CD14-positive monocyte (primary cell): ENCODE measurements at places on chromosomes 5 and 9. TPM values are rescaled to one million over a fixed set of nuclear protein-coding genes. Genes with fewer than 3 reads are reported as not detected.

GABRA6 gene
- not detected in 2 replicates for polyA plus RNA-seq

DNA sequence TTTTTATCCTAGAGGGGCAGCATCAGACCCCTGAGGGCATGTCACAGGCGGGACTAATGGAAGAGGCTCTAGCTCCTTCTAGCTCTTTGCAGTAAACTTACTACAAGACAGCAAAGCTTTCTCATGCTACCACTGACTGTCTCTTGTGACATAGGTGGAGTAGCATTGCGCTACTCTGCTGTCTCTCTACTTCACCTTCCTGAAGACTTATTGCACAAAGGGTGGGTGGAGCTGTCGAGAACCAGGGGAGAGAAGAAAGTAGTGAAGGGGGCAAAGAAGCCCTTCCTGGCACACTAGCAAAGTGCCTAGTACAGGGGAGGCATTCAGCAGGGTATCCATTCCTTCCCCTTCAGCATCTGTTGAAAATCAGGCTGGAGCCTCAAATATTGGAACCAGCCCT is 36.1 kb upstream of the NEK6 start:
- no peaks in the 10 kb centered on the region for H3K27me3 ChIP-seq
- H3K4me1 ChIP-seq, result peaks cover 93% of the 10 kb centered on the region
- no peak overlapping the region for H3K4me3 ChIP-seq
- peak overlapping the region; percentile 97 for H3K27ac ChIP-seq
- peak; percentile 84 for DNase-seq
- H3K36me3 ChIP-seq, result no peaks in the 10 kb centered on the region

- no peaks in the 10 kb centered on the region for H3K27me3 ChIP-seq
- H3K4me3 ChIP-seq, result no peak overlapping the region
- H3K27ac ChIP-seq, result no peak overlapping the region
- no peak for DNase-seq
These were observed 293.2 kb downstream of the HCN1 start for GRCh38 chr5:45402804-45403455.

DNA sequence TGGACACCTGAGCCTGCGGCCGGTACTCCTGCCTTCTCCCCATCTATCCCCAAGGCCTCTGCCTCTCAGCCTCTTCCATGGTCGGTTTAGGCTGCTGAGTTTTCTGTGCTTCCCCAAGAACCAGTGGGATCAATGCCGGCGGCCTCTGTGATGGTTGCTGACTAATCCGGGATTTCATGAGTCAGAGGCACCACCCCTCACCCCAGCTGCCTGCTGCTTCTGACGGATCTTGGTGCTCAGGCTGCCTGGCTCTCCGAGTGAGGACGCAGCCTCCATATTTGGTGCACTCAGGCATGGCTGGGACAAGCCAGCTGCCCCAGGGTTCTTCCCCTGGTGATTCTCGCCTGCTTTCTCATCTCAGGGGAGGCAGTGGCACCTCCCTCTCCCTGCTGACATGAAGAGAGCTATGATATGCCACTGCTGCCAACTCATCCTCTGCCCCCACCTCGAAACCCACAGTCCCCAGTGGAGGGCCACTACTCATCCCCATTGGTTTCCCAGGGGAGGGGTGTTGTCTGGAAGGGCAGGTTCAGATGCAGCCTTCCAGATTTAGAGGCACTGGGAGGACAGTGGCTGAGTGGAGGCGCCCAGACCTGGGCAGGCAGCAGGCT is 3.3 kb upstream of the MAN1B1 start:
- no peak overlapping the region for H3K4me3 ChIP-seq
- no peak overlapping the region for H3K27ac ChIP-seq
- peak; percentile 44 for DNase-seq

SLC46A2 gene
- polyA plus RNA-seq, result 43.5 and 57.9 TPM in 2 replicates

DNA sequence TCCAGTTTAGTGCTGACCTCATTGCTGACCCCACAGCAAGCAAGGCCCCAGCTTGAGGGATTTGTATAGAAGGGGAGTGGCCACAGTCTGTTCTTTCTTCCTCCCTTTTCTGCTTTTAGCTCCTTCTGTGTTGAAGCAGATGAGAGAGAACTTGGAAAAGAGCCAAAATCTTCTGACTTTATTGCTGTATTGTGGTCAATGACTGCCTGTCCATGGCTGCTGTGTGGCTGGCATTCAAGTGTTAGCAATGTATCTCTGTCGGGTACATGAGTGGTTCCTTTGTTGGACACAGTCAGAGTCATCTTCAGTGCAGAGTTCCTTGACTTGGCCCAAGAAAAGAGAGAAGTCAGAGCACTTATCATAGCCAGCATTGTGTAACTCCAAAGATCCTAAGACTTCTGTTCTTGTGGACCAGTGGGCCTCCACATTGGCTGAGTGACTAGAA is 154.1 kb downstream of the LRRC70 start:
- peak overlapping the region; percentile 73 for H3K27ac ChIP-seq
- peaks cover 36% of the 10 kb centered on the region for H3K4me1 ChIP-seq
- no peak overlapping the region for H3K4me3 ChIP-seq
- H3K27me3 ChIP-seq, result no peaks in the 10 kb centered on the region
- peak; percentile 80 for DNase-seq

GRCh38 chr5:59218424-59219045 is 635.7 kb downstream of the RAB3C start:
- no peaks in the 10 kb centered on the region for H3K36me3 ChIP-seq
- H3K4me1 ChIP-seq, result no peaks in the 10 kb centered on the region
- no peak for DNase-seq
- H3K4me3 ChIP-seq, result no peak overlapping the region
- no peaks in the 10 kb centered on the region for H3K27me3 ChIP-seq
- no peak overlapping the region for H3K27ac ChIP-seq

PCDHGA3 gene
- polyA plus RNA-seq, result not detected

- H3K27ac ChIP-seq, result no peak overlapping the region
- DNase-seq, result peak; percentile 54
- no peaks in the 10 kb centered on the region for H3K4me1 ChIP-seq
- no peaks in the 10 kb centered on the region for H3K36me3 ChIP-seq
These were observed 31.1 kb downstream of the OR2K2 start for GRCh38 chr9:111298731-111299598.

MAN1B1 gene
- polyA plus RNA-seq, result 29.3 TPM

GGTA1 gene
- 35.6 TPM for polyA plus RNA-seq

DNA sequence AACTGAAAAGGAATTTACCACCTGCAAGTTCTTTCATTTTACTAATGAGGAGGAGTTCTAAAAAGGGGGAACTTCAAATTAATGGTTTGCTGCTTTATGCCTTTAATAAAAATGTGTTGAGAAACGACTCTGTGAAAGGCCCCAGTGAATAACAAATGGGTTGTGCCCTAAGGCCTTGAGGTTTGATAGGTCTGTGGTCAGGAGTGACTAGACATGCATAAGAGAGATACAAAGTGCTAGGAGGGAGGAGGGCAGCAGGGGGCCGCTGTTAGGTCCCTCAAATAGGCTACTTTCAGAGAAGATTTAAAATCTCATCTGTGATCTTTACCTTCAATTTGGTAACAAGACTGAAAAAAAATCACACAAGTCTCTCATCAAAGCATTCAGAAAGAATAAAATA is 58.3 kb downstream of the FAM81B start:
- H3K4me3 ChIP-seq, result no peak overlapping the region
- H3K36me3 ChIP-seq, result no peaks in the 10 kb centered on the region
- H3K27ac ChIP-seq, result no peak overlapping the region
- DNase-seq, result no peak

DNA sequence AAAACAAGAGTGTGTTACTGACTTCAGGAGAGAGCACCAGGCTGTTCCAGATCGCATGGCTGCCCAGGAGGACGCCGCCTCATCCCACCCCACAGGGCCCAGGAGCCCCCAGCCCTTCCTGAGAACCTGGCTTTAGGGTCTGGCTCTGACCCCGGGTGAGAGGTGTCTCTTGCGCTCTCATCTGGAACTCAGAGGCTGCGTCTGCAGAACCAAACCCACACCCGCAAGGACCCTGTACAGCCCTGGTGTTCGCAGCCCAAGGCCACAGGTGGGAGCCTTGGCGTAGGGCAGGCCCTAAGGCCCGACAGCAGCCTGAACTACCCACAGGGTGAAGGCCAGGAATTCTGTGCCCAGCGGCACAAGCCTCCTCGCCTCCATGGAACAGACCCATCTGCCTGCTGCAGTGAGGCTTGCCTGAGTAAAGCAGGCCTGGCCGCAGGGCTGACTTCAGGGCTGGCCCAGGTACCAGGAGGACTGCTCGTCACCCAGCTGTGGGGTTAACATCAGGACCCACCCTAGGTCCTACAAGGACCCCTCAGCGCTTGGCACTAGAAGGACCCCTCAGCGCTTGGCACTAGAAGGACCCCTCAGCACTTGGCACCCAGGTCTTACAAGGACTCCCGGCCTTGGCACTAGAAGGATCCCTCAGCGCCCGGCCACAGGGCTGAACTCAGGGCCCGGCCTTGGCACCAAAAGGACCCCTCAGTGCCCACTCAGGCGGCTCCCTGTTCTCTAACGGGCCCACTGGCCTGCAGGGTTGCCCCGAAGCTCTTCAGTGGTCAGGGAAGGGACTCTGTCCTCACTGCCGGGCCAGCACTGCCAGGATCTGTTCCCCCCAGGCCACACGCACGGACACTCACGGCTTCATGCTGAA is 48.2 kb downstream of the NKD2 start:
- no peak overlapping the region for H3K4me3 ChIP-seq
- H3K36me3 ChIP-seq, result peaks cover 54% of the 10 kb centered on the region
- no peaks in the 10 kb centered on the region for H3K4me1 ChIP-seq
- H3K27ac ChIP-seq, result no peak overlapping the region

DNA sequence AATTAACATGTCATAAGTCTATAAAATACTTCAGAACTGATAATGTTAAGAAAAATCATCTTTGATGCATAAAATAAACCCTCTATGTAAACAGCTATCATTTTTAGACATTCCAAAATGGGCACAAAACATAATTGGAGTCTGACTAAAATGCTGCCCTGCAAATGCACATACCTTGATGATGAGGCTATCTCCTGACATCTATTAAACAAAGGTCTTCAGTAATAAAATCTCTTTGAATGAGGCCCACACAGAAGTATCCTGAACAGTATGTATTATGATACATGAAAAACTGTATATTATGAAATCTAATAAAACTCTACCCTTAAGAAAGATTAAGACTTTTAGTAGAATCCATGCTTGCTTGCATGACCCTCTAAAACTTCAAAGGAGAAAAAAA is 66.1 kb downstream of the FBXL17 start:
- no peaks in the 10 kb centered on the region for H3K27me3 ChIP-seq
- H3K4me1 ChIP-seq, result no peaks in the 10 kb centered on the region
- DNase-seq, result no peak
- H3K36me3 ChIP-seq, result no peaks in the 10 kb centered on the region
- no peak overlapping the region for H3K27ac ChIP-seq

GRCh38 chr5:9930156-9930555 is 300.0 kb upstream of the TAS2R1 start:
- no peaks in the 10 kb centered on the region for H3K36me3 ChIP-seq
- no peak overlapping the region for H3K4me3 ChIP-seq
- H3K27me3 ChIP-seq, result no peaks in the 10 kb centered on the region
- DNase-seq, result no peak
- no peak overlapping the region for H3K27ac ChIP-seq

GRCh38 chr5:154815025-154815424 is 35.4 kb downstream of the FAXDC2 start:
- no peaks in the 10 kb centered on the region for H3K27me3 ChIP-seq
- peaks cover 11% of the 10 kb centered on the region for H3K4me1 ChIP-seq
- DNase-seq, result no peak
- H3K36me3 ChIP-seq, result peaks cover 86% of the 10 kb centered on the region

- H3K36me3 ChIP-seq, result peaks cover 81% of the 10 kb centered on the region
- H3K4me3 ChIP-seq, result no peak overlapping the region
- H3K4me1 ChIP-seq, result no peaks in the 10 kb centered on the region
- no peak overlapping the region for H3K27ac ChIP-seq
- DNase-seq, result no peak
These were observed 181.5 kb upstream of the OTULINL start for GRCh38 chr5:14400085-14400484.

RAPGEF1 gene
- 3.0 TPM for polyA plus RNA-seq

DNA sequence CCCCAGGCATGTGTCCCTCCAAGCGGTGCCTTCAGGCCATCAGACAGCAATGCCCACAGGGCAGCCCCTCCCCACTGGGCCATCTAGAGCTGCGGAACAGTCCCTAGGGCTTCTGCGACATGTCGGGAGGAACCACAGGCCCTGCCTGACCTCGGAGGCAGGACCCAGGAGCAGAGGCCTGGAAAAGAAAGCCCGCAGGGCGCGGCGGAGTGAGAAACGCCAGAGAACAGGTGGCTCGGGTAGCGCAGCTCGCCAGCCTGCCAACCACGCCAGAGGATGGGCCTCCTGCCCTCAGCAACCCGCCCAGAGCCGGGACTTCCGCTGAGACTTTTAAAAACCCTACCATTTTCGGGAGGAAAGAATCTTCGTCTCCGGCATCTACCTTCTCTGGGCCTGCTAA is 715 bp downstream of the LCN8 start:
- H3K36me3 ChIP-seq, result no peaks in the 10 kb centered on the region
- H3K27ac ChIP-seq, result no peak overlapping the region
- H3K4me3 ChIP-seq, result no peak overlapping the region
- H3K27me3 ChIP-seq, result no peaks in the 10 kb centered on the region
- H3K4me1 ChIP-seq, result no peaks in the 10 kb centered on the region

HEMGN gene
- not detected in 2 replicates for polyA plus RNA-seq

DNA sequence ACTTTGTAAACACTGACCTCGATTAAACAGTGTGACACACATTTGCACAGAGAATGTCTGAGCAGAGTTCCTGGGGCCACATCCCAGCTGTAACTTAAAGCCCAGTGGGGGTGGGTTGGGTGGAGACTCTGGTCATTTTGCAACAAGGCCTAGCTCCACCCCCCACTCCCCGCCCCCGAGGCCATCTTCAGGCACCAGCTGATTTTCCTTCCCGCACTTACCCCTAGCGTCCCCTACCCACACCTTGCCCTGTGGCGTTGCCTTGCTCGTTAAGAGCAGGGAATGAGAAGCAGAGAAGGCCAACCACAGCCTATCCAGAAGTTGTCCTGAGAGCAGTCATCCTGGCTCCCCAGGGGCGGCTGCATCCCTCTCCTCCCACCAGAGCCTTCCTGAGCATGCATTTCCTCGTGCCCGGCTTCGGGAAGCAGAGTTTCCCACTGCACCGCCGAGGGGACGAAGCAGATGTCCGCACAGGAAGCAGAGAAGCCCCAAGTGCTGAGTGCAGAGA is 101.7 kb upstream of the SARDH start:
- no peaks in the 10 kb centered on the region for H3K36me3 ChIP-seq
- peak; percentile 37 for DNase-seq
- H3K4me3 ChIP-seq, result no peak overlapping the region
- H3K27me3 ChIP-seq, result no peaks in the 10 kb centered on the region

- peaks cover 8% of the 10 kb centered on the region for H3K4me1 ChIP-seq
- no peak for DNase-seq
- H3K36me3 ChIP-seq, result peaks cover 53% of the 10 kb centered on the region
- no peak overlapping the region for H3K4me3 ChIP-seq
- no peaks in the 10 kb centered on the region for H3K27me3 ChIP-seq
These were observed 50.6 kb upstream of the RAPGEF6 start for GRCh38 chr5:131685516-131686171.

DNA sequence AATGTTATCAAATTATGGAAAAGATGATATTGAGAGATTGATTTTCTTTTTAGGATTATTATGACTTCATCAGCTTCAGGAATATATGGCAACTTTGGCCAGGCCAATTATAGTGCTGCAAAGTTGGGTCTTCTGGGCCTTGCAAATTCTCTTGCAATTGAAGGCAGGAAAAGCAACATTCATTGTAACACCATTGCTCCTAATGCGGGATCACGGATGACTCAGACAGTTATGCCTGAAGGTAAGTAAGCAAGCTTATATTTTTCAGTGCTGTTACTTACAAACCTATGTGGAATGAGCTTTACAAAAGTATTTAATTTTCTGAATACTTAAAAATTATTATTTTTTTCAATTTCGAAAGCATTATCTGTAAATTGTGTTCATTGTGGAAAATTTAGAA is 26.5 kb downstream of the HSD17B4 start:
- DNase-seq, result no peak
- no peak overlapping the region for H3K4me3 ChIP-seq
- no peaks in the 10 kb centered on the region for H3K4me1 ChIP-seq
- no peak overlapping the region for H3K27ac ChIP-seq
- H3K27me3 ChIP-seq, result no peaks in the 10 kb centered on the region

LHX3 gene
- polyA plus RNA-seq, result not detected
